Left ventricle myocardium inferior (tissue), 1 donor: ENCODE measurements at places on chromosomes 7 and 10.
A peak's percentile ranks its signal among the peaks of the same experiment; 100 is the strongest.

DNA sequence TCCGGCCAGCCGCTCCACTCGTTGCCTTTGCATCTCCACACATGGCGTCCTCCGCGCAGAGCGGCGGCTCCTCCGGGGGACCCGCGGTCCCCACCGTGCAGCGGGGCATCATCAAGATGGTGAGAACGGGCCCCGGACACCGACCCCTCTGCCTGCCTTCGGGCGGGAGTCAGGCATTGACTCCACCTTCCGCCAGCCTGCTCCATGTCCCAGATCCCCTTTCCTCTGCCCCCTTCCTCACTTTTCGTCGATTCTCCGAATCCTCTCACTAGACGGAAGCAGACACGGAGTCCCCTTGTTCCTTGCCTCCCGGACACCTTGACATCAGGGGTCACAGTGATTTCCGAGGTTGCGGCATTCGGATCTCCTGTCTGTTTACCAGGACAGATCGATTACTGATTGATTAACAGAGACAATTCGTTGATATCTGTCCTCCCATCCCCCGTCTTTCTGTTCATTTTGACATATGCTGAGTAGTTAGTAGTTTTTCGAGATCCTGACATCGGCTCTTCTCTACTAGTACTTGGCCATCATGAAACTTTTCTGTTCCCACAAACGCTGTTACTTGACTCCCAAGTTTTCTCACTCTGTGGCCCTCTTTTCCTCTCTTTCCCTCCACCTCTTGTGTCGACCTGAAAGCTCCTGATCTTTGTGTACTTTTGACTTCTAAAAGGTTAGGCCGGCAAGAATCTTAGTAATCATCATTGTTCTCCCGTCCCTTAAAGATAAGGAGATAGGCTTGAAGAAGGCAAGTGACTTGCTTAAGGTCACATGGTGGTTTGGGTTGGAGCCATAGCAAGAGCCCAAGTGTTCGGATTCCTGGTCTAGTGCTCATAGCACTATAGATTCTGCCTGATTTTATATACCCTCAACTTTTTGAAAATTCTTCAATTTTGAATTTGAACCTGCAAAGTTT, 597 bp downstream of the SND1 start:
- H3K36me3 ChIP-seq: no peaks in the 10 kb centered on the region
- no peaks in the 10 kb centered on the region for H3K27me3 ChIP-seq
- no peak for DNase-seq
- H3K4me3 ChIP-seq: peak overlapping the region; percentile 87

DNA sequence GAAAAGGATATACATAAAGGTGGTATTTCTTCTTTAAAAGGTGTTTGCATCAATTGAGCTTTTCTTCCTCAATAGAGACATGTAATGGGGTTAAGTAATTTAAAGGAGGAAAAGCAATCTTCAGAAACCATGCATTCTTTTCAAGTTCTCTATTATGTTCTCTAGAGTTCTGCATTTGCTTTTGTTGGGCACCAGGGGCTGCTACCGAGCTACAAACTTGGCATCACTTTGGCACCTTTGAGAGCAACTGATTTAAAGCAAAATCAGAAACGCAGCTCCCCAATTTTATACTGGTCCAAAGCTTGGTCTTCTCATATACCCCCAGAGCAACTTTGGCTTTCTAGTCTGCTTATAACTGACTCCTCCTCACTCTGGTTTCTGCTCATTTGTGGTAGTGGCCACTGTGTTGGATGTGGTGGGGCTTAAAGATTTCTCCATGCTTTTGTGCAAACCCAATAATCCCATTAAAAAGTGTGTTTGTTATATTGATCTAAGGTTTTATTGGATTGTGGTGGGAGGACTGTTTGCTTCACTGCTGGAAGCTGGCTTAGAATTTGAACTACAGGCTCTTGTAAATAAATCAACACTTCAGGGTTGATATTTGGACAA, 712.1 kb downstream of the PHTF2 start:
- no peak overlapping the region for H3K4me3 ChIP-seq
- no peaks in the 10 kb centered on the region for H3K27me3 ChIP-seq
- H3K27ac ChIP-seq: no peak overlapping the region
- H3K4me1 ChIP-seq: no peaks in the 10 kb centered on the region
- no peaks in the 10 kb centered on the region for H3K36me3 ChIP-seq

DNA sequence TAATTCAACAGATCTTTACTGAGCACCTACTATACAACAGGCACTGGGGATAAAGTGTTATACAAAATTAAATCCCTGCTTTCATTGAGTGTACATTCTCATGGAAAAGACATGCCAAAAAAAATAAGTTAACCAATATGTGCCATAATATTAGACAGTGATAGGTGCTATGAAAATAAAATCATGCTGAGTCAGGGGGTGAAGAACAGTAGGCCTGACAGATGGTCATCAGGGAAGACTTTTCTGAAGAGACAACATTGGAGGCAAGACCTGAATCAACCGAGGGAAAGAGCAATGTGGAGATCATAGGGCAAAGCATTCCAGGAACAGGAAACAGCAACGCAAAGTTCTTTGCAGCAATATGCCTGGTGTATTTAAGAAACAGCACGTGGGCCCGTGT, 135.5 kb downstream of the C1GALT1 start:
- no peaks in the 10 kb centered on the region for H3K36me3 ChIP-seq
- no peak for DNase-seq
- peaks cover 5% of the 10 kb centered on the region for H3K27me3 ChIP-seq
- no peak overlapping the region for H3K27ac ChIP-seq
- H3K4me1 ChIP-seq: no peaks in the 10 kb centered on the region

GRCh38 chr7:110396021-110396420, 694.9 kb upstream of the LRRN3 start:
- H3K36me3 ChIP-seq: no peaks in the 10 kb centered on the region
- no peak for DNase-seq
- no peak overlapping the region for H3K4me3 ChIP-seq
- no peaks in the 10 kb centered on the region for H3K27me3 ChIP-seq
- no peaks in the 10 kb centered on the region for H3K4me1 ChIP-seq
- no peak overlapping the region for H3K27ac ChIP-seq

DNA sequence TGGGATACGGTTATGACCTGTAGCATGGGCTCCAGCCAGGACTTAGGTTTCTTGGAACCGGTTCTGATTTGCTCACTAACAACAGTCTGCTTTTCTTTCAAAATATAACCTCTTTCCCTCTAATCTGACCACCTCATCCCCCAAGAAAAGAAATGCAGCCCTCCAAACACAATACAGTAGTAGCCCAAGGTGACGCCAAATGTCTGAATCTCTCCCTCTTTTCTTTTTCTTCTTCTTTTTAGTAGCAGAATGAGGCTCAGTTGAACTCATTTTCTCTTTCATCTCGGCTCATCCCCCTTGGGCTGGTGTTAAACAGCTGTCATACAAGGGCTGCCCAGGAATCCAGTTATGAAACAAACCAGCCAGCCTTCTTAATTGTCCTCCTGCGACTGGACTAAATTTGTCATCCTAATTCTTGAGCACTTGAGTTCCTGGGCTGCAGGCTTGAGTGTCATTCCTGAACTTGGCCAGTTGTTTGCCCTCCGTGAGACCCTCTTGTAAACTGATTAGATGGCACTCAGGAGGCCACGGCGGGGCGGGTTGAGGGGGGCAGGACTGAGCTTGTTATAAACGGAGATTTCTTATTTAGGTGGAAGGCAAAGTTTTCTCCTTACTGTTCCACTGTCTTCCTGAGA, 94.8 kb downstream of the SORCS3 start:
- H3K27ac ChIP-seq: peak overlapping the region; percentile 50
- no peak for DNase-seq
- peaks cover 45% of the 10 kb centered on the region for H3K4me1 ChIP-seq

GRCh38 chr7:68484731-68485130, 1113.5 kb upstream of the AUTS2 start:
- no peak for DNase-seq
- no peaks in the 10 kb centered on the region for H3K4me1 ChIP-seq
- no peak overlapping the region for H3K4me3 ChIP-seq
- H3K27me3 ChIP-seq: peaks cover 56% of the 10 kb centered on the region
- H3K36me3 ChIP-seq: no peaks in the 10 kb centered on the region
- H3K27ac ChIP-seq: no peak overlapping the region
